ENCODE measurements at places on chromosomes 12 and 14.

DNA sequence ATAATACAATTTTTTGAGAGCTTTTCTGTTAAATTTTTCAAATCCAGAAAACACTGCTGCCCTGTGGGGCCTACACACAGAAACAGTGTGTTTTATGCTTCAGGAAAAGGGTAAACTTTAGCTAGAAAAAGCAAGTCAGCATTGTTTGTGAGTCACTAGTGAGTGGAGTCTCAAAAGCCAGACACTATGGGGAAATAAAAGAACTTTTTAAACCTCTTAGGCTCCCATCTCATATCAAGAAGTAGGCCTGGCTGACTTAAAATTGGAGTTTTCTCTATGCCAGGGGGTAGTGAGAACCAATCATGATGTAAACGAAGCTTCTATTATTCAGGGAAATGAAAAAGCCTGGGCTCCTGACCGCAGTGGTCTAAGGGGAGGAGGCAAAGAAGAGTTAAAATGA lies 12.6 kb downstream of the GPR65 start:
- no peak for DNase-seq

DNA sequence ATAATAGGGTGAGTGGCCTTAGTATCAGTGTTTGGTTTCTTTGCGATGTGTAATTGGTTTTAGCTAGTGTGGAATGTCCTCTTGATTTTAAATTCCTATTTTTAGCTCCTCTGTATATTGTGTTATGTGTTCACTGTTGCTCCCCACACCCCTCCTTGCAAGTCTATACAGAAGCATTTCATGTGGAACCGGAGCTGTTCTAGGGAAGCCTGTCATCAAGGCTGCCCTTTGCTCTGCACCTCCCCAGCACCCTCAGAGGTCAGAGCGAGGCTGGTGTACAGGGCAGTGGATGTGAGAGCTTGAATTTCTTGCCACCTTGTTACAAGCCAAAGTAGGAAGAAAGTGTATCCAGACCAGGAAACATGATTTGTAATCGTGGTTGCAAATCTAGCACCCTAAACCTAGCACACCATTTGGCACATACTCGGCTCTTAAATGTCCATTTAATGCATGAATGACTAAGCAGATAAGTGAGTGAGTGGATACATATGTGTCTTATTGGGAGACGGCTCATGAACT lies 376.8 kb downstream of the RGS6 start:
- no peak for DNase-seq

DNA sequence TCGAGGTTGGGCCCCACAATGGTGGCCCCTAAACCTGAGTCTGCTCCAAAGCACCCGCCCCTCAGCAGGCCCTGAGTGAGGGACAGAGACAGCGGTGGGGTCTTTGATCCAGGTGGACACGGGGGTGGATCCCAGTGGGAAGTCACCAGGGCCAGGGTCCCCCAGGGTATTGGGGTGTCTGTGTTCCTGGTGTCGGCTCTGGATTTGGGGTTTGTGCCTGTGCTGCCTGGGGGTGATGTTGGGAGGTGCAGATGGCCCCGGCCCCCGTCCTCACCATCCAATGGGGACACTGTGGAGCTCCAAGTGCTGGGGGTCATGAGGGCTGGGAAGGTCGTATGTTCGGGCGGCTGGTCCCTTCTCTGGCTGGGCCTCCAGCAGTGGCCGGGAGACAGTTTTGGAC lies 354.2 kb downstream of the TMEM121 start:
- no peak for DNase-seq

GRCh38 chr12:70709022-70709421 lies 71.8 kb upstream of the PTPRB start:
- no peak for DNase-seq

DNA sequence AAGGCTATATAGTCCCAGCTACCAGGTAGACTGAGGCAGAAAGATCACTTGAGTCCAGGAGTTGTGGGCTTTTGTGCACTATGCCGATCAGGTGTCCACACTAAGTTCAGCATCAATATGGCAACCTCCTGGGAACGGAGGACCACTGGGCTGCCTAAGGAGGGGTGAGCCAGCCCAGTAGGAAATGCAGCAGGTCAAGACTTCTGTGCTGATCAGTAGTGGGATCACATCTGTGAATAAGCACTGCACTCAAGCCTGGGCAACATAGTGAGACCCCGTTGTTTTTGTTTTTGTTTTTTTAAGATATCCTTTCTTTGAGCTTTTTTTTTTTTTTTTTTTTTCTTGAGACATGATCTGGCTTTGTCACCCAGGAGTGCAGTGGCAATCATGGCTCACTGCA lies 135.8 kb upstream of the AEBP2 start:
- DNase-seq, result no peak

GRCh38 chr12:48145981-48146380 lies 11.3 kb downstream of the ASB8 start:
- DNase-seq, result no peak

DNA sequence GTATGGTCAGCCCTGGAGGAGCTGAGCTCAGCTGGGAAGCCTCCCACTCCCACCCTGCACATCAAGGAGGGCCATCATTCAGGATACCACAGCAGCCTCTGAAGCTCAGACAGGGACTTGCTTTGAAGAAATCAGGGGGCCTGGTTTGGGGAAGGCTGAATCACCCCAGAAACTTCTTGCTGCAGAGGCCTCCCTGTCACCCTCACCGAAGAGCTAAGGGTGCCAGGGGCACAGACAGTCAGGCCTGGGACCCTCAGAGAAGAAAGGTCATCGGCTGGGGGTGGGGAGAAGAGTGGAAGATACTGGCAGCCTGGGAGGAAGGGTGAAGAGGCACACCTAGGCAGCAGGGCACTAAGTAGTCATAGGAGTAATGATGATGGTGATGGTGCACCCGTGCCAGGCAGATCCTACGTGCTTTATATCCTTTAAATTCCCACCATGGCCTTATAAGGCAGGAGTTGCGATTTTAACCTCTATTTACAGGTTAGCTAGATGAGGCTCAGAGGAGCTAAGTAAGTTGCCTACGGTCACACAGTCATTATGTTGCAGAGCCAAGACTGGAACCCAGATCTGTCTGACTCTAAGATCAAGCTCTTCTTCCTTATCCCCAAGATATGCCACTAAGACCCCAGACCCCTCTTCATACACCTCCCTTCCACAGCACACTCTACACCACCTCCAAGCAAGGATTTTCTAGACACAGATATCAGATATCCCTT lies 28.5 kb upstream of the PNMA1 start:
- DNase-seq, result no peak

DNA sequence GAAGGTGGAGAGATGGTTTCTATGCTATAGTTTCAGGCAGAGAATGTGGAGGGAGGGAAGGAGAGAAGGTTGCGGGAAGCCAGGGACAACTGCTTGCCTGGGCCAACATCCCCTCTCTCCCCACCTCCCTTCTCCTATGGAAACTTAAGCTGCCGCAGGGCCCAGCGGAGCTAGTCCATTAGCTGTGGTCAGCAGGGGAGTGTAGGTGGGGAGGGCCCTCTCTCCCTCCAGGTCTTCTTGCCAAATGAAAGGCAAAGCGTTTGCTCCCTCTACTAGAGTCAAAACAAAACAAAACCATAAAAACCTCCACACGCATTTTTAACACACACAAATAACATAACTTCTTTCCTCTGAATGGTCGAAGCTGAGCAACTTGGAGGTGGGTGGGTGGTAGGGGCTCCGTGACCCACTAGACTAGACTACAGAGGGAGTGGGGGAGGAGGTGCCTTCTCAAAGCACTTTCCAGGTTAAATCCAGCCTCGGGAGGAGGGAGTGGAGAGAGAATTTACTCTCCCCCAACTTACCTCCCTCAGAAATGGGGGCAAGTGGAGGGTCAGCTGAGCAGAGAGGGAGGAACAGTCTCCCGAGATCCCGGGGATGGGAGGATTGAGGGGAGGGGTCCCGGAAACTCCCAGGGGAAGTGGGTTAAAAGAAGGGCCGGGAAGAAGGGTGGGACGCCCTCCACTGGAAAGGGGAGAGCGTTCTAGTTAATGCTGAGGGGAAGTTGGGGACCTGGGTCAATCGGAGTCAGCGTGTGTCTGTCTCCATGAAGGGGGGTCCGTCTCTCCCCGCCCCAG lies 4.6 kb upstream of the CACNB3 start:
- DNase-seq, result no peak

GRCh38 chr12:53225635-53226424 lies 6.2 kb downstream of the RARG start:
- DNase-seq, result no peak

GRCh38 chr14:74962046-74962445 lies 6.6 kb upstream of the PGF start:
- DNase-seq, result no peak

DNA sequence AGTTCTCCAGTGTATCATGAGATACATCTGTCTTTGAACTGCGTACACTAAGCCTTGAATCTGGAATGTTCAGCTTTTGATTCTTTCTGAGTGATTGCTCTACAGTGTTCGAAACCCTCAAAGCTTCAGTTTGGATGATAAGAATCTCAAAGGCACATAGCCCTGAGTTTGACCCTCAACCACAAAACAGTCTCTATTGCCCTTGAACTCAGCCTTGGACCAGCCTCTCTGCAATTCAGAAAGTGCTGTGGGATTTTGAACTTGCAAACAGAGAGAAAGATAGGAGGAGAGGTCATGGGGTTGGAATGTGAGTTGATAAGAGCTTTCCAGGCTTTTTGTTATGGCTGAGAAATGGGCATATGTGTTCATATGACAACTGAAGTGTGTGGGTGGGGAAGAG lies 100.3 kb downstream of the MYRFL start:
- DNase-seq, result no peak

DNA sequence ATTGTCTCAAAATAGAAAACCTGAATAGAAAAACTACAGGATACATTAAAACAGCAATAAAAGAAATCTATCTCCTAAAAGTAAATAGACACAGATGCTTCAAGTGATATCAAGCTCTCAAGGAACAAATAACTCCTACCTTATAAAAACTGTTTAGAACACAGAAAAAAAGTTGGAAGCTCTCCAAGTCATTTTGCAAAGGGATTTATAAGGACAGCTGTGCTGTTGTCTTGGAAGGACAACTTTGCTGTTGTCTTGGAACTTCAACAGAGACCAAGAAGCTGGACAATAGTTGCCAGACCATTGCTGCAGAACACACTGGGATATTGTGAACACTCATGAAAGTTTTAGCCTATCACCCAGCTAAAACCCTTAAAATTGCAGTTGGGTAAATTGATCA lies 780.7 kb downstream of the FLRT2 start:
- DNase-seq, result no peak

GRCh38 chr14:71536927-71537772 lies 395.1 kb upstream of the RGS6 start:
- DNase-seq, result no peak

- peak; percentile 79 for DNase-seq
These were observed 33.8 kb downstream of the SPTB start for GRCh38 chr14:64845878-64846277.

- no peak for DNase-seq
These were observed 182.6 kb downstream of the PIK3C2G start for GRCh38 chr12:18443768-18444437.

GRCh38 chr12:115057445-115057844 lies 373.5 kb upstream of the TBX3 start:
- no peak for DNase-seq

GRCh38 chr12:6208130-6208529 lies 7.9 kb downstream of the CD9 start:
- DNase-seq, result no peak

GRCh38 chr12:95943330-95943842 lies at the start of gene AMDHD1:
TSS of gene AMDHD1 (plus strand) at chr12:95943331. CDS start at chr12:95943399, 68 bp downstream.
- DNase-seq, result peak; percentile 38

GRCh38 chr12:87001102-87001501 lies 744.9 kb upstream of the MGAT4C start:
- no peak for DNase-seq

DNA sequence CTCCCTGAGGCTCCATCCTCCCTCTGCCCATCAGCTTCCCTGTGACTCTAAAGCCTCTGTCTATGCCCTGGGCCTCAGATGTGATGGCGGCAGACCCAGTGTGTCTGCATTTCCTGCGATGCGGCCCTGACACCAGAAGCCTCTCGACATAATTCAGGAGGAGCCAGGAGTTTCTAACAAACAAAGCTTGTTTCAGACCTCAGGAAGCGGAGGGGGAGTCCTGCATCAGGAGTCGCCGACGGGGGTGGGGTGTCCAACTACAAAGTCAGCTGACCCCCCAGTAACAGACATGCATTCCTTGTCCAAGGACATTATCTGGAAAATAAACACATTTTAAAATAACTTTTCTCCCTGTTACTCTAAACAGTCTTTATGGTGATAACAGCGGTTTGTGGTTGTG lies 167.5 kb downstream of the DPF3 start:
- DNase-seq, result no peak

- DNase-seq, result no peak
These were observed 407.0 kb upstream of the SEL1L start for GRCh38 chr14:81940651-81941050.

DNA sequence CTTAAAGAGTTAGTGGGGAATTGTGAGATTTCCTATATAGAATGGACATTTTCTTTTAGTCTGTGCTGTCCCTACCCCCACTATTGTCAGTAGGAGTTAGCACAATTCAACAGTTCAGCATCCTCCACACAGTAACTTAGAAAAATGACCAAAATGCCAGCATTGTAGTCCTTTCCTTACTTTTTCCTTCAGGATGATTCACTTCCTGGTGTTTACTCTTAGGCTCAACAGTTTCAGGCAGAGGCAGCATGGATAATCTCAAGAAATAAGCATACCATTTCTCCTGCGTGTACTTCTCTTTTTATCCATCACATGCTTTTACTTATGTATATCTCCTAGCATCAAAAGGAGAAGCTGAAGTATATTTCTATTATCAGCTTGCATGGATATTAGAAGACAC lies 683.4 kb downstream of the SLC16A7 start:
- DNase-seq, result peak; percentile 73

DNA sequence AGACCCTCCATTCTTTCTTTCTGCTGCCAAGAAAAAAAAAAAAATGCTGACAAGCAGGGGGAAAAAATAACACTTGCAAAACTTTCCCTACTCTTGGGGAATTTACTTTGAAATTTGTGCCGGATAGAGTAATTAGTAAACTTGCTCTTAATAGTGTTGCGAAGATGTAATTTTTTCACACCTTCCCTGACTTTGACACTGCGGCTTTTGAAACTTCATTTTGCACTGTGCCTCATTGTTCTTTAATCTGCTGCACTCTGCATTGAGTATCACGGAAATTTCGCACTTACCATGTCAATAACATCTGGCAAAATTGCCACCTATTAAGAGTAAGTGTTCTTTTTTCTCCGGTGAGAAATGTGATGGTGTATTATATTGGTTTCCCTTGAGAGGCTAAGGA lies 596.1 kb downstream of the VRK1 start:
- no peak for DNase-seq

GRCh38 chr12:94193168-94193567 lies 44.8 kb downstream of the PLXNC1 start:
- DNase-seq, result no peak

- DNase-seq, result no peak
These were observed 53.6 kb downstream of the EIF2S3B start for GRCh38 chr12:10559244-10559643.

- DNase-seq, result no peak
These were observed 746.2 kb upstream of the USP15 start for GRCh38 chr12:61514016-61514415.

DNA sequence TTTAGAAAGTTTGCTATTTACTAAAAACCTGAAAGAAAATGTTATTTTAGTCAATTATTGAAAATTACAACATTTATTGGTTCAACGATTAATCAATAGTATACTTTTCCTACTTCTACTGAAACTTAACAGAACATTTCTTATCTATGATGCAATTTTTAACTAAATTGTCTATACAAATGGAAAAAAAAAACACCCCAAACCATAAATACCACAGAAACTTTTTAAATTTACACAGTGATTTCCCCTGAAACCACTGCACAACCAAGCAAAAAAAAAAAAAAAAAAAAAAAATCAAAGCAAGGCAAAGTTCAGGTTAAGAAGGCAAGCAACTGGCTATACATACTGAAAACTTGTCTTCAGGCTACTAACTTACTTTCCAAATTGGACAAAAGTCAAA lies 71.9 kb upstream of the POC1B start:
- DNase-seq, result no peak
